NB4 (cell line): ENCODE measurements at places on chromosomes 13 and 19.

- DNase-seq = peak; percentile 56
Measured at GRCh38 chr19:43789029-43789428, 8.3 kb upstream of the KCNN4 start.

- DNase-seq = peak; percentile 59
Measured at GRCh38 chr13:29081036-29081435, 260.9 kb downstream of the MTUS2 start.

DNA sequence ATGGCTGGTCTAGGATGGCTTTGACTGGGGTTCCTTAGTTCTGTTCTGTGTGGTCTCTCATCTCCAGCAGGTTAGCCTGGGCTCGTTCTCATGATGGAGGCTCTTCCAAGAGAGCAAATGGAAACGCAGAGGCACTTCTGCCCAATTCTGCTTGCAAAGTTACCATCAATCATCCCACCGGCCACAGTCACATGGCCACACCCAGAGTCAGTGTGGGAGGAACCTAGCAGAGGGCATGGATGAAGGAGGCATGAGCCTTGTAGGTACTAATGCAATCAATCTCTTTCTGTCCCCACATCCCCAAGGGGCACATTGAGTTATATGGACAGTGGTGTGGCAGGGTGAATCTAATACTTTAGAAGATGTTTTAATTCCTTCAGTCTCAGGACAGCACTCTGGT lies 207.2 kb downstream of the ZNF536 start:
- DNase-seq = no peak

GRCh38 chr19:19528721-19529490 lies at the start of gene YJEFN3:
Gene YJEFN3, plus strand, starts transcription at chr19:19528911. Its CDS starts 22 bp downstream, at chr19:19528933.
- no peak for DNase-seq

GRCh38 chr19:5977222-5977784 lies 637 bp downstream of the RANBP3 start:
- DNase-seq = peak; percentile 21

GRCh38 chr13:27211771-27212364 lies 39.5 kb upstream of the RPL21 start:
- no peak for DNase-seq

DNA sequence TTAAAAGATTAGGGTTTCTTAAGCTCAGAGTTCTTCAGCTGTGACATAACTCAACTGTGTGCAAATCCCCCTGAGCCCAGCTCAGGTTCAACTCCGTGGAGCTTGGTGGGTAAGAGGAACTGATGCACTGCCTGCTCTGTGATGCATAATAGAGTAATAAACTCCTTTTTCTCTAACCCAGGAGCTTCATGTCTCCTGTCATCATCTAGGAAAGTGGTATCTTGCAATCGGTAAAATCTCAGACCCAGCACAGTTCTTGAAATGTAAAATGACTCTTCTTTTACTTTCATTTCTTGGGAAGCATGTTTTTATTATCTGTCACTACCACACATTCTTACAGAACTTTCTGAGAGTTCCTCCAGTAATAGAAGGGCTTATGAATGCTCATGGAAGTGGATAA lies 123.8 kb upstream of the PCDH9 start:
- DNase-seq = no peak
